DMS79 (cell line): ENCODE measurements at places on chromosomes 16 and 17.

- DNase-seq: peak; percentile 8
Measured at GRCh38 chr16:13300066-13300840, 398.9 kb downstream of the SHISA9 start.

DNA sequence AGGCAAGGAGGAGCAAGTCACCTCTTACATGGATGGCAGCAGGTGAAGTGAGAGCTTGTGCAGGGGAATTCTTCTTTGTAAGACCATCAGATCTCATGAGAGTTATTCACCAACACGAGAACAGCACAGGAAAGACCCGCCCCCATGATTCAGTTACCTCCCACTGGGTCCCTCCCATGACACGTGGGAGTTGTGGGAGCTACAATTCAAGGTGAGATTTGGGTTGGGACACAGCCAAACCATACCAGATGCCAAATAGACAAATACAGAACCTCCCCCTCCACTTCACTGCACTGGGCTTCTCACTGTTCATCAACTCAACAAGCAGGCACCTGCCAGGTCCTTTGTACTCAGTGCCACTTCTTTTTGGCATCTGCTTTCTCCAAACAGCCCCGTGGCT is 100.2 kb downstream of the WSCD1 start:
- peak; percentile 41 for DNase-seq

DNA sequence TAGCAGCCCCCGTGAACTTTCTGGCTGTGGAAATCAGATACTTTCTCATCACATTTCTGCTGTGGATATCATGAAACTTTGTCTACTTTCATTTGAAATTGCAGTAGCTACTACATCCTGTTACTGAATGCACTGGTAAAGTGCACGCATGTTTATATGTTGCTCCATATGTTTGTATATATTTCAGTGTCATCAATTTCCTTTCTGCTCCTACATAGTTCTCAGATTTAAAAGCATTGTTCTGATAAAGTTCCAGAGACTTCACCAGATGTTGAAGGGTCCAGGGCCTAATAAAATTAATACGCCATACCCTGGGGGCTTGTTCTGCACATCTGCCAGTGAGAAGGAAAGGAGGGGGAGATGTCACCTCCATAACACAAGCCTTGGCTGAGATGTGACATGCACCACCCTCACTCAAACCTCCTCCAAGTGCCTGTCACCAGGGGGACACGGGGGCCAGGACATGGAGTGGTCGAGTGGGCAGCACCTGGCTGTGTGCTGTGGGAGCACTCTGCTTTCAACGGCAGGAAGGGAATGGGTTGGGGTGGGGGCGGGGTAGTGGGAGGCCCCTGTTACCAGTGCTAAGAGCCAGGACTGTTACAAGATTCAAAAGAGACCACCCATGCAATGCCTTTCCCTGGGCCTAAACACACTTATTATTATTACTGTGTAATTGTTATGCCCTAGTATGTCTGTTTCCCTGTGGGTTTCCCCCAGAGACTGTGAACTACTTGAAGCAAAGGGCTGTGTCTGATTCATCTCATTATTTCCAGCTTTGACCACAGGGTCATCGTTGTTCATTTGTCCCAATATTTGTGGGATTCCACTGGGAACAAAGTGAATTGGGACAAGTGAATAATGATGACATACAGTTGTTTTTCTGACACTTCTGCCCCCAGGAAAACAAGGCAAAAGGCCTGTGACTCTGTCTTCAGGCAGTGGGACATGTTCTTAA is 193.4 kb downstream of the FOXL1 start:
- DNase-seq: no peak

- DNase-seq: peak; percentile 89
Measured at GRCh38 chr16:17396762-17397498, 73.8 kb downstream of the XYLT1 start.
